NCI-H82 (cell line): ENCODE measurements at places on chromosomes 16 and 17.

DNA sequence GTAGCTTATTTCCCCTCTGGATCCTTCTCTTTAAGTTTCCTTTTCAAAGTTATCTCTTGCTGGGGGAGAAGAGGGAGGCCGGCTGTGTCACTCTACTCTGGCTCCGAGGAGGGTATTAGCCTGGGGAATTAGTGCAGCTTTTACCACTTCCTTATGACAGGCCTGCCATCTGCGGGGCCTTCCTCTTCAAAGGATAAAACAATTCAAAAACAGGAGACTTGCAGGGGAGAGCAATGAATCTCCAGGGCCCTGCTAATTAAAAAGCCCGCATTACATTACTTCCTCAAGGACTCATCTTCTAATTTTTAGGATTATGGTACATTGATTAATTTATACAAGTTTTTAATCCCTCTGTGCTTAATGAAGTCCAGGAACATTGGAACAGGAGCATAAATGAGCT lies 190.9 kb upstream of the CDH5 start:
- peak; percentile 83 for DNase-seq

DNA sequence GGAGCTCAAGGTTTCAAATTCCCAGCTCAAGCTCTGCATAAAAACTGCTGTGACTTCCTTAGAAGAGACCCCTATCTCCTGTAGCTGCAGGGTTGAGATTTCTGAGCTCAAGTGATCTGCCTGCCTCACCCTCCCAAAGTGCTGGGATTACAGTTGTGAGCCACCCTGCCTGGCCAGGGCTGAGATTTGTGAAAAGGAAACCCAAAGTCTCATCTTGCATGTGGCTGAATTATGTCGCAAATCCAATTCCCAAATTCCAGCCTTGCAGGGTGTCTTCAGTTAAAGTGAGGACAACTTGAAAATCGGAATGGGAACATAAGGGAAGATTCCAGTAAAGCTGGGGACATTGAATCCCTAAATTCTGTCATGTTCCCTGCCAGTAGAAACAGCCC lies 14.2 kb upstream of the CETP start:
- DNase-seq, result no peak

GRCh38 chr17:72525225-72526015 lies 404.6 kb downstream of the SOX9 start:
- no peak for DNase-seq

DNA sequence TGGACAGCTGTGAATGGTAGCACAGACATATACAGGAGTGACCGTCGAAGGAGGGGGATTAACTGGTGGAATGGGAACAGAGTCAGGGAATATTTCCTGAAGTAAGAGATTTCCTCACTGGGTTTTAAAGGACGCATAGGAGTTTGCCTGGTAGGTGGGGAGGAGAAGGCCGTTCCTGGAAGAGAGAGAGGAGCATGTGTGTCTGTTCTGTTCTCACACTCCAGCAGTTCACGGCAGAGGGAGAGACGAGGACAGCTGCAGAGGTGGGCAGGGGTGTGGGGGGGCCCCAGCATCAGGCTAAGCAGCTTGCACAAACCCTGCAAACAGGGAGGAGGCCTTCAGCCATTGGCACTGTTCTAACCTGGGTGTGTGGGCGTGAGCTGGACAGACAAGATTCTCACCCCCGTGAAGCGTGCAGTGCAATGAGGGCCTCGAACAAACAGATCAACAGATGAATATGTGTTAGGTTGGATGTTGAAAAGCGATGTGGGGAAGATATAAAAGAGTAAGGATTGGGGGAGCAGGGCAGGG lies 85.3 kb upstream of the GSE1 start:
- peak; percentile 56 for DNase-seq

GRCh38 chr17:41360296-41360995 lies 9.2 kb downstream of the KRT33B start:
- DNase-seq, result no peak

DNA sequence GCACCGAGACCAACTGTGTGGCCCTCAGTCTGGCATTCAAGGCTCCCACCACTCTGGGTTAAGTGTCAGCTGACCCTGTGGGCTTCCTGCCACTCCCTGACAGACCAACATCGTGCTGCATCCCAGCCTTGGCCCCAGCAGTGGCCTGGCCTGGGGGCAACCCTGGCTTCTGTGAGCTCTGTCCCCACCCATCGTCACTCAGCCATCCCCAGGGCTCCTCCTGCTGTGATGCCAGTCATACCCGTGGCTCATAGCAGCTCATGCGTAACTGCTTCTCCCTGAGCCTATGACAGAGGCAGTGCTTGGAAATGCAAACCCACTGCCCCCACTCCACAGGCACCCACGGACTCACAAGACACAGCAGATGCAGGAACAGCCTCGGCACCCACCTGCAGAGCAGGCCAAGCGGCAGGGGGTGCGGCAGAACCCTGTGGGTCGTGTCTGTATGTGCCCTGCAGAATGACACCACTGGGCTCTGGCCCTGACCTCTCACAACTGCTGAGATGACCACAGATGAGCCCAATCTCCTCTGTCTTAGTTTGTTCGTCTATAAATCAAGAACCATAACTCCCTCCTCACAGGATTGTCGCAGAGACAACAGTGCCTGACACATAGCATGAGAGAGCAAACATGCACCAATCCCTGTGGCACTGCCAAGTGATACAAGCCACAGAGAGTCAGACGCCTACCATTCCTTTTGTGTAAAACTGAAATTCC lies 26.6 kb downstream of the PIEZO1 start:
- no peak for DNase-seq

- no peak for DNase-seq
These were observed 56.0 kb downstream of the CYB561 start for GRCh38 chr17:63390090-63390489.

DNA sequence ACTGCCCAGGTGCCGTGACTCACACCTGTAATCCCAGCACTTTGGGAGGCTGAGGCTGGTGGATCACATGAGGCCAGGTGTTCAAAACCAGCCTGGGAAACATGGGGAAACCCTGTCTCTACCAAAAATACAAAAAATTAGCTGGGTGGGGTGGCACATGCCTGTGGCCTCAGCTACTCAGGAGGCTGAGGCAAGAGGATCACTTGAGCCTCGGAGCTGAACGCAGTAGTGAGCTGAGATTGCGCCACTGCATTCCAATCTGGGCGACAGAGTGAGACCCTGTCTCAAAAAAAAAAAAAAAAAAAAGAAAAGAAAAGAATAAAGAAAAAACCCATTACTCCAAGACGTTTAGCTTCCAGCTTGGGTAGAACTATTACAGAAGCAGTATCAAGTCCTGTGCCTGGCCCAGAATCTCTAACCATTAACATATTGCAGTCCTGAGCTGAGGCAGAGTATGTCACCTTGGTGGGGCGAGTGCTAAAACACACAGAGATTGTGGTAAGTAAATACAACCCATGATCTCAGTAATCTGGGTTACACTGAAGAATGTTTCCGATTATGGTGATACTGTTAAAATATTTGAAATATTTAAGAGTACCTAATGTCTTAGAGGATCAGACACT lies 23.2 kb upstream of the CFAP20 start:
- no peak for DNase-seq

DNA sequence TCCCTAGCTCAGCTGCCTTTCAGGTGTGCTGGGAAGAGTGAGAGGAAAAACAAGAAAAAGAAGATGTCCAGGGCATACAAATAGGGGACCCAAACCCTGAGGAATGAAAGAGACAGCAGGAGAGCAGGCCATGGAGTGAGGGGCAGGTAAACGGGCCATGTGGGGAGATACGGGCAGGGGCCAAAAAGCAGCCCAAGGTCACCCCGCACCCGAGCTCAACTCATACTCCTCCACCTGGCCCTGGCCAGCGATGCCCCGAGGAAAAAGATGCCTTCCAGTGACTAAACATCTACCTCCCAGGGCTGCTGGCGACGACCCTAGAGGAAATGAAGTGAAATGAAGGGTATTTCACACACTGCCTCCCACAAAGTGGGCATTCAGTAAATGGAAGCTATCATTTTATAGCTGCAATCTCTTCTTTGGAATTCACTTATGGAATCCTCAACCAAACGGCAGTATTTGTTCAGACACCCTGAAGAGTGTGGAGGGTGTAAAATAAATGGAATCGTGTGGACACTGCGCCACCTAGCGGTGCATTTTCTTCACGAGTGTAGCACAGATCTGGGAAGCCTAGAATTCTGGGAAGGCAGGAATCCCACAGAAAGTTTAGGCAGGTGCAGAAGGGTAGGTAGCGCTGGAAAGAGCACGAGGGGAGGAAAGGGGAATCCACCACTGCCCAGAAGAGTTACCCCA lies 14.9 kb downstream of the ELAC2 start:
- peak; percentile 86 for DNase-seq

- no peak for DNase-seq
These were observed 12.5 kb downstream of the NTAN1 start for GRCh38 chr16:15043344-15043743.

DNA sequence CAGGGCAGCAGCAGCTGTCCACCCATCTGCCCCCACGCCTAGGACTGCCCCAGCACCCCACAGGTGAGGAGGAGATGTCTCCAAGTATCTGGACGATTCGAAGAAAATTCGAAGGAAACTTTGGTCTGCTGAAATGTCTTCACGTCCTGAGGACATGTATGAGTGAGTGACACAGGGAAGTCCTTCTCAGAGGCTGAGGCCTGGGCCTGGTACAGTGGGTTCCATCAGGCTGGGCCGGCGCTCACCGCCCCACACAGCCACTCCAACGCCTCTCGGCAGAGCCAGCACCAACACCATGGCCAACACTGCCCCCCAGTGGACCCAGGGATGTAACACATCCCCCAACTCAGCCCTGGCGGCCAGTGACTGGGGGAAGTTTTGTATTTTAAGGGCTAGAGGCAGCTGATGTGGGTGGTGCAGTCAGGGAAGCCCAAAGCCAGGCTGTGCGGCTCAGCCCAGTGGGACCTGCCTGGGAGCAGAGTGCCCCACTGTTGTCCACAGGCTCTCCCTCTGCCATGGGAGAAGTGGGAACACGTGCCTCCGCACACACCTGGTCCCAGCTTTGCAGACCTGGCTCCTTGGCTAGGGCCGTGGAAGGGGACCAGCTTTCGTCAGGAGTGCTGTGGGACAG lies 55.8 kb upstream of the FASN start:
- peak; percentile 86 for DNase-seq

DNA sequence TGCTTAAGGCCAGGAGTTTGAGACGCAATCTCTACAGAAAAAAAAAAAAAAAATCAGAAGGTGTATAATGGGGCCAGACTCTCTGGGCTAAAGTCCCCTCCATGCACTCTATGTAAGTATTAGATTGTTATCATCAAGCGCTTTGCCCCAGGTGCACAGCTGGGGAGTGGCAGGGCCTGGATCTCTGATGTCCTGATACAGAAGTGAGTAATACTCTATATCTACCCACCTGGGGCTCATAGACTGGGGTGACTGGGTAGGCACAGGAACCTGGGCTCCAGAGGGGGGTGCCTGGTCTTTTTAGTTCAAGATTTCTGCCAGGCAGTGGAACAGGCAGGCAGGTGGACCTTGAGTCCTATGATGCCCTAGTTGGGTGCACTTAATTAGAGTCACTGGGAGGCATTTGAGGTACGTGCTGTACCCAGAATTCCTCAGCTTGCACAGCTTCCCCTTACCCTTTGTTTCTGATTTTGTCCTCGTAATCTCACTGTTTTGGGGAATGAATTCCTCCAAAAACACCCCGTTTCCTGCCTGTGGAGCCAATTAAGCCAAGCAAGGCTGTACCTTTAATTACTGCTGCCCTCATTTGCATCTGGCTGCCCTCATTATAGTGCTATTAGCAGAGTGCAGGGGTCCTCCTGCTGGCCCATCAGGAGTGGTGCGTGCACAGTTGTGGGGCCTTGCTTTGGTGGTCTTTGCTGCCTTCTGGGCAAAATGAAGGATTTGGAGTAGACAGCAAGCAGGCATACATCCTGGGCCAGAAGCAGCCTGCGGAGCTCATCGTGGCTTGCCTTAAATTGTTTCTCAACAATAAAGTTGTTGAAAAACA lies 239.0 kb downstream of the SNX29 start:
- peak; percentile 31 for DNase-seq

GRCh38 chr17:59828478-59828760 lies 64.3 kb downstream of the TUBD1 start:
- DNase-seq, result no peak

DNA sequence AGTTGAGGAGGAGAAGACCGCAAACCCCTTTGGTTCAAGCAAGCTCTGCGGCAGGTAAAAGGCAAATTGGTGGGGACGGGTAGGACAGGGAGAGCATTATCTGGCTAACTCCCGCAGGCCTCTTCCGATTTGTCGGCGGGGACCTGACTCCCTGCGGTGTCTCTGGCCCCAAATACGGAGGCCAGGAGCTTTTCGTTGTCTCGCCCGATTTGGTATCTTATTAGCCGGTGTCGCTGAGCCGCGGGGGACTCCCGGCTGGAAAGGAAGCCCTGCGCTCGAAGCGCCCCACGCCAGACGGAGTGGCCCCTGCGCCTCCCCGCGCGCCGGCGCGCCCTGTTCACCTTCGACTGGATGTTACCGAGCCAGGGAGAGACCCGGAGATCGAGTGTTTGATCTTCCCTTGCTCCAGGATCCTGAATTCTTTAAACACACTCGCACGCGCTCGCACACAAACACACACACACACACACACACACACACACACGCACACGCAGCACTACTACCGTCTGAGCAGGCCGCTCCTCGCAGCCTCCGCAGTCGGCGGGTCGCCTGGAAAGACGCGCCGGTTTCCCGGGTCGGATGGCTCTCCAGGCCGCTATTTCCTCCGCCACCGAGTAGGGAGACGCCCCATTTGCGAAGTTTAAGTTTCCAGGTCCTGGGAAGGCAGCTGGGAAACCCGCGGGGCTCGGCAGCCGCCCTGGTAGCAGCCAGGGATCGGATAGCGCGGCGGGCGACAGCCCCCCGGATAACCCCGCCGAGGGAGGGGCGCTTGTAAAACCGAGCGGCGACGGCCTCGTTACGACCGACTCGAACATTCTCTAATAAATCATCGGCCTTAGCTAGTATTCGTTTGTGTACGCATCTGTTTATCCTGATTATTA lies 3.3 kb downstream of the PRAC1 start:
- DNase-seq, result peak; percentile 38

DNA sequence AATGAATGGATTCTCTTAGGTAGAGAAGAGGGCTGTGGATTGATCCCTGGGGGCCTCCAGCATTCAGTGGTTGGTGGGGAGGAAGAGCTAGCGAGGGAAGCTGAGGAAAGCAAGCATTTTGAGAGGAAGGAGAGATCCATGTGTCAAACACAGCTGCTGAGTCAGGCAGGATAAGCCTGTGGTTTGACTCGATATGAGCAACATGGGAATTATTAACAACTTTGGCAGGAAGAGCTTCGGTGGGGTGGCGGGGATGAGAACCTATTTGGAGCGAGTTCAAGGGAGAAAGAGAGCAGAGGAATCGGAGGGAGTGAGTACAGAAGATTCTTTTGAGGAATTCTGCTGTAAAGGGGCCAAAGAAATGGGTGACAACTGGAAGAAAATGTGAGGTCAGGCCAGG lies 59.5 kb upstream of the CDC42EP4 start:
- DNase-seq, result no peak

- no peak for DNase-seq
These were observed 20.3 kb downstream of the PITPNM3 start for GRCh38 chr17:6536053-6536452.

GRCh38 chr17:2406903-2407790 lies 6.3 kb upstream of the MNT start:
- no peak for DNase-seq

DNA sequence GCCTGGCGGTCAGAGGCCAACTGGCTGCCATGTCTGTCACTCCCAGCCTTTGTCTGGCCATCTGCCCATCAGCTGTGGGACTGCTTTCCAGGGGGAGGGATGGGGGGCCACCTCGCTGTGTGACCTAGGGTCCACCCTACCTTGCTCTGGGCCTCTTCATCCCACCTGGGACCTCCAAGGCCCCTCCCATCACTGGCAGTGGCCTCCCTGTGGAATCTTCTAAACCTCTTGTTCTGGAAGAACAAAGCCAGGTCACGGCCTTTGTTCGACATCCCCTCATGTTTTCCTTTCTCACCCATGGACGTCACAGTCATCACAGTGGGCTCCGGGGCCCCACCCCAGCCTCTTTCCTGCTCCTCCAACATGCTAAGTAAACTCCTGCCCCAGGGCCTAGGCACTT lies 24.0 kb downstream of the SPNS2 start:
- DNase-seq, result no peak
